ENCODE measurements at places on chromosomes 2 and 18. TPM values are rescaled to one million over a fixed set of nuclear protein-coding genes. Genes with fewer than 3 reads are reported as not detected.

TMEM247 gene
- total RNA-seq, result not detected

PID1 gene
- 34.4 TPM for total RNA-seq

SP5 gene
- total RNA-seq, result not detected

LOXL3 gene
- total RNA-seq, result 9.2 TPM

SCN9A gene
- 7.7 TPM for total RNA-seq

ANKRD12 gene
- total RNA-seq, result 137 TPM

C2orf66 gene
- not detected for total RNA-seq

GATA6 gene
- 7.5 TPM for total RNA-seq

TMEM17 gene
- total RNA-seq, result 3.4 TPM

ANXA4 gene
- total RNA-seq, result 57.4 TPM

FRZB gene
- 26.4 TPM for total RNA-seq

PARD6G gene
- 8.6 TPM for total RNA-seq

FZD7 gene
- total RNA-seq, result 55.4 TPM

Data from gastroesophageal sphincter (tissue), 4 donors.